ENCODE measurements at places on chromosomes 12 and 14.

DNA sequence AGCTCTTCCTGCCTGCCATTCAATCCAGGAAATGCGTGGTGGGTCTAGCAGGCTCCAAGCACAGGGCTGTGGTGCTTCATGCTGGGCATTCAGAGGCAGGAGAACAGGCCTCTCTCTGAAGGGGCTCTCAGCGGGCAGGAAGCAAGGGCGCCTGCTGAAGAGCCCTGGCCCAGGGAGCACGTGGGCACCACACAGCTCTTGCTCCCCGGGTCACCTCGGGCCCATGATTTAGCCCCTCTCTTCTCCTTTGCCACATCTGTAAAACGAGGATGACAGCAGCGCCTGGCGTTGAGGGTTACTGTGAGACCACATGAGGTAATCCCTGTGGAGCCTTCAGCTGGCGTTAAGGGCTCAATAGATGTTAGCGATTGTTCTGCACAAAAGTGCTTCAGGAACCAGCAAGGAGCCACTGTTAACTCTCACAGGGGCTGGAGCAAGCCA, 37.6 kb upstream of the SPTLC2 start:
- H3K4me3 ChIP-seq = no peak overlapping the region
- H3K36me3 ChIP-seq = no peaks in the 10 kb centered on the region
- H3K4me1 ChIP-seq = no peaks in the 10 kb centered on the region
- no peak overlapping the region for H3K27ac ChIP-seq
- DNase-seq = no peak

- H3K27ac ChIP-seq = no peak overlapping the region
- no peaks in the 10 kb centered on the region for H3K4me1 ChIP-seq
- no peak for DNase-seq
Measured at GRCh38 chr14:75240781-75241180, 37.8 kb upstream of the FOS start.

- H3K4me1 ChIP-seq = no peaks in the 10 kb centered on the region
- H3K4me3 ChIP-seq = no peak overlapping the region
- no peak for DNase-seq
- no peaks in the 10 kb centered on the region for H3K36me3 ChIP-seq
- H3K27ac ChIP-seq = no peak overlapping the region
- no peaks in the 10 kb centered on the region for H3K27me3 ChIP-seq
Measured at GRCh38 chr14:77314043-77314442, 6.6 kb downstream of the POMT2 start.

DNA sequence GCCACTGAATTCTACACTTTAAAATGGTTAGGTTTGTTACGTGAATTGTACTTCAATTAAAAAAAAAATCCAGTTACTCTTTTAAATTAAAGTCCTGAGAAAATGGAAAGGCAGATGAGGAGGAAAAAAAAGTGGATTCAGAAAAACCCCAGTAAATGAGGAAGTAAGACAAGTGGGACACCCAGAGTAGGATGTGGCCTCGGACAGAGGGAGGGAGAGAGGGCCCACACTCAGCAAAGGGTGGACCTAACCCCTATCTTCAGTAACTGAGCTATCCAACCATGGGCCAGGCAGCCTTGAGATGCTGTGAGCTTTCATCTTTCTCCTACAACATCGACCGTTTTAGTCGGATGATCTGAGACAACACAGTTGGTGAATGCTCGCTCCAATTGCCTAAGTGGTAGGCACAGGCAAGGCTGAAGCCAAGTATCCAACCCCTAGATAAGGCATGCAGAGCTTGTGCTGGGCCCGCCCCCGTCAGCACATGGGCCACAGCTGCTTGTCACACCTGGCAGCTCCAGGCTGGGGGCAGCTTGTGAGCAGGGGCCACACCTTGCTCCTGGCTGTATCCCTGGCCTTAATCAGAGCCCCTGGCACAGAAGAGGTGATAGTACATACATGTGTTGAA, 142.1 kb downstream of the TTC7B start:
- no peak overlapping the region for H3K27ac ChIP-seq
- no peak overlapping the region for H3K4me3 ChIP-seq
- DNase-seq = no peak

- H3K27me3 ChIP-seq = no peaks in the 10 kb centered on the region
- no peak for DNase-seq
- peak overlapping the region; percentile 92 for H3K27ac ChIP-seq
- H3K4me3 ChIP-seq = peak overlapping the region; percentile 90
Measured at GRCh38 chr12:7961395-7962178, 25.6 kb upstream of the SLC2A3 start.

DNA sequence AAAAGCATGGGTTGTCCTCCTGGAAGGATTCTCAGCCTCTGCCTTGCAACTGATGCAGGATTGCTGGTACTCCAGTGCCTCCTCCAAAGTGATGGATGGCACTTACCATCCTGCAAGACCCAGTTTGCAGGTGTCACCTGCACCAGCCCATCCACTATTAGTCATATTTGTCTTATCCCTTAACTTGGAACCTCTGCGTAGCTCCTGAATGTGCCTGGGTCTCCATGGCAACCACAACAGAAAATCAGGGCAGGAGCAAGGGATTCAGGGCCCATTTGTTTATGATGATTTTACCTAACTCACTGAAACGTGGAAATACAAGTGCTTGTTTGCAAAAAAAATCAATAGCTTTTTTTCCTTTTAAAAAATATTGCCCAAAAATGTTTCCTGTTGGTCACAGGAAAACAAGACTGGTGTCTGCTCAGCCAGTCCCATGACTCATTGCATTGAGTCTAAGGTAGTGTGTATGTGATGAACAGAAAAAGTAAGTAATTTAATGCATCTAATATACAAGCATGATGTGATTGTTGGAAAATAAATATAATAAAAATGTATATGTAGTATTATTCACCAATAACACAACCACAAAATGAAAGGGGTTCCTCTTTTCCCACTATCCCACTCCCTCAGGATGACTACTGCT, 1196.3 kb upstream of the TMEM132C start:
- no peak overlapping the region for H3K27ac ChIP-seq
- no peaks in the 10 kb centered on the region for H3K4me1 ChIP-seq
- H3K27me3 ChIP-seq = no peaks in the 10 kb centered on the region
- H3K4me3 ChIP-seq = no peak overlapping the region

GRCh38 chr12:14129611-14130195, 148.3 kb upstream of the GRIN2B start:
- H3K36me3 ChIP-seq = no peaks in the 10 kb centered on the region
- H3K4me3 ChIP-seq = no peak overlapping the region
- DNase-seq = no peak
- H3K4me1 ChIP-seq = no peaks in the 10 kb centered on the region

- no peak for DNase-seq
- H3K27me3 ChIP-seq = no peaks in the 10 kb centered on the region
- H3K27ac ChIP-seq = no peak overlapping the region
- no peaks in the 10 kb centered on the region for H3K4me1 ChIP-seq
- no peaks in the 10 kb centered on the region for H3K36me3 ChIP-seq
Measured at GRCh38 chr12:129863938-129864337, 39.9 kb downstream of the TMEM132D start.
